WTC11 (cell line): ENCODE measurements at places on chromosomes 7 and 10.
A peak's percentile ranks its signal among the peaks of the same experiment; 100 is the strongest.

- DNase-seq: no peak
Measured at GRCh38 chr10:49275896-49276295, 23.1 kb upstream of the C10orf71 start.

- no peak for DNase-seq
Measured at GRCh38 chr10:48900371-48900801, 39.3 kb downstream of the LRRC18 start.

DNA sequence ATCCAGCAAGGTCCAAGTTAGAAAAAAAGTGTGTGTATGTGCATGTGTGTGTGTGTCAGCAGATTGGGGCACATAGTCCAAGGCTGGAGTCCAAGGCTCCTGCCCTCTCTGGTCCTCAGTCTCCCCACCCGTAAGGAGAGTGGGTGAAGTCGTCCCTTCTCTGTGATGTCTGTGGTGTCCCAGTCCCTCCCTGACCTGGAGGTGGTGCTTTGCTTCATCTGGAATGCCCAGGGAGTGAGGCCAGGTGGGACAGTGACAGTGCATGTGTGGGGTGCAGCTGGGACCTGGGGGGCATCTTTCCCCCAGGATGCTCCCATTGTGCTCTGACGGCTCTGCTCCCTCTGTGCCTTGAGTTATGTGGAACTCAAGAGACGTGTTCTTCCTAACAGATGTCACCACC lies 18.0 kb downstream of the AQP1 start:
- DNase-seq: no peak

DNA sequence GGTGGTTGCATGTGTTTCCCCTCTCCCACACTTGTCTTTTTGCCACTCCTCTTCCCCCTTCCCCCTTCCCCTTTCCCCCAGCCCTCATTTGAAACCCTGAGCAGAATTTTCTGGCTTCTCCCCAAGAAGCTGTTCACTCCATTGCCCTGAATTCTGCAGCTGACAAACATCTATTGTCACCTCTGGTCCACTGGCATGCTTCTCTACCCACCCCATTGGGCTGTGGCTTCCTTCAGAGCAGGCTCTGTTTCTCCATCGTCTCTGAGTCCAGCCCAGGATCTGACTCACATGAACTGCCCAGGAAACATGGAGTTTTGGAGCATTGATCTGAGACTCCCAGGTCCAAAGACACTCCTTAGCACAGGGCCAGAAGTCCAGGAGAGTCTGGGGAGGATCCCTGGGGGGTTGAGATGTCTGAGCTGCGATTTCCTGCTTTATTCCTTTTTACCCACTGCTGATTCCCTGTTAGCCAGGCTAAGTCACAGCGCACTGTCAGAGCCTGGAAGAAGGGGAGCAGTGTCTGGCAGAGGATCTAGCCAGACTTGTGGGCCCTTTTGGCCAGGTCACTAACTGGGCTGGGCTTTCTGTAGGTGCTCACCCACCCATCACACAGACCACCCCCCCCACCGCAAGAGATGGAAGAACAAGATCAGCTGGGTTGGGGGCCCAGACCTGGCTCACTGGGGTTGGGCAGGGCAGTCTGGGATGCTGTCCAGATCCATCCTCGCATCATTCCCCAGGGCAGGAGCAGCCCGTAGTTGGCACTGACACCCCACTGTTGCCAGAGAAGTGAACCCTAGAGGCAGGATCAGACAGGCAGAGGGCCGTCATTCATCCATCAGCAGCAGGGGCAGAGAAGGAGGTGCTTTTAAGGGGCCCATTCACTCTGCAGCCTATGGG lies 3.5 kb downstream of the CHAT start:
- peak; percentile 7 for DNase-seq

- DNase-seq: no peak
Measured at GRCh38 chr10:121926671-121927317, 1.0 kb downstream of the ATE1 start.

- no peak for DNase-seq
Measured at GRCh38 chr7:25842201-25842733, 309.7 kb upstream of the NFE2L3 start.

- no peak for DNase-seq
Measured at GRCh38 chr10:65949526-65949925, 976.3 kb upstream of the LRRTM3 start.

GRCh38 chr7:36682102-36682501 lies 42.2 kb downstream of the AOAH start:
- no peak for DNase-seq

DNA sequence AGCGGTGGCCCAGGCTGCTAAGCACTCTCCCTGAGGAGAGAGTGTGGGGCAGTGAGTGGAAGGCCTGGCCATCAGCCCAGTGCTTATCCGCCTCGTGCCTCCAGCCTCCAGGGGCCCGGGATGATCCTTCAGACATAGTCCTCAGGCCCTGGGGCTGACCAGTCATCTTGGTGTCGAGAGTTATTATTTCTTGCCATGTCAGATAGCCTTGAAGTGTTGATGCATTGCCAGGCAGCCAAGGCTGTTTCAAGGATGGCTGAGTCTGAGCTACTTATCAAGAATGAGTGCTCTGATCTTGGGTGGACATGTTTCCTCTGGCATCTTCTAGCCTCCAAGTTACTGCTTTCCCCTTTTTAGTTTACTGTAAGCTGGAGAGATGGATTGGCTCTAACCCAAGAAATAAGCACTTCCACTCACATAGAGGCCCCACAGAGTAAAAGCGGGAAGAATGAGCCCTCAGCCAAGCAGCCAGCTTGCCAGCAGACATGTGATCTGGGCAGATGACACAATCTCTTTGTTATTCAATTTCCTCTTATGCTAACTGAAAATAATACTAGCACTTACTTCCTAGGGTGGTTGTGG lies 136.5 kb upstream of the NAMPT start:
- DNase-seq: no peak

GRCh38 chr10:94043431-94043990 lies 49.8 kb downstream of the PLCE1 start:
- no peak for DNase-seq

DNA sequence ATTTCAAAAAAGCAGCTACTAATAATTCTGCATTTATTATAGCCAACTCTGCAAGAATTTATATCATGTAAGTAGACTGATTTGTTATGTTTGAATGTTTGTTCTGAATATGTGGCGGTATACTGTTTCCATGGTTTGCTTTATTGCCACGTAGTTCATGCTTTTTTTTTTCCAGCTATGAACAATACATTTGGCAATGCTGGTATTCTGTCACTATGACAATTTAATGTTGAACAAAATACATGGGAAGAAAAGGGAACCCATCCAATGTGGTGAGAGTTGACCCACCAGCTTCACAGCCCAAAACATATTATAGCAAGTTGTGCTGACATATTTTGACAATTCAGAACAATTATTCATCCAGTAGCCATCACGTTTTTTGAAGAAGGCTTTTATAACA lies 145.6 kb downstream of the CCDC71L start:
- no peak for DNase-seq

GRCh38 chr7:91185771-91186170 lies 78.5 kb upstream of the FZD1 start:
- no peak for DNase-seq

GRCh38 chr7:68892236-68892635 lies 706.0 kb upstream of the AUTS2 start:
- DNase-seq: no peak

DNA sequence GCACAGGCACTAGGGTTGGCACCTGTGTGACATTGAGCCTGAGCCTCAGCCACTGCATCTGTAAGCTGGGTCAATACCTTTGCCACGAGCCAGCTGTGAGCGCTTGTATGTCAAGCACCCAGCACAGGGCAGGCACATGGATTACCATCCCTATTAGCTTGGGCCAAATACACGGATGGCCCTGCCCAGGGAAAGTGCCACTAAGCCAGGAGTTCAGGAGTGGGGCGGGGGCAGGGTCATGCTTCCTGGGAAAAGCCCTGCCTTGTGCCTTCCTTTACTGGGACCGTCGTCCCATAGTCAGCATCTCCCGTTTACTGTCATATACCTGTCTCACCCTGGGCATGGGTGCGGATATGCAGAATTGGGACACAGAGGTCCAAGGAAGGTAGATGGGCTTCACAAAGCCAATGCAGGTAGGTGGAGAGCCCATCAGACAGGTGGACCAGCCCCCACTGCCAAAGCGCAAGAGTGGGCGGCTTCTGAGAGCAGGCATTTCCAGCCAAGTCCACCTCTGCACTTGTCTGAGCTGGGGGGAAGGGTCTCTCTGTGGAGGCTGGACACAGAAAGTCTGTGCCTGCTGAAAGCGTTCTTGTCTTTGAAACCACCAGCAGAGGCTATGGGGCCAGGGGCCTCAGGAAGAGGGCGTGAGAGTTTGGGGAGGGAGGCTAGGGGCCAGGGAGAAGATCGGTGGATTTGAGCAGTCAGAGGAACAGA lies 72.6 kb downstream of the VWA2 start:
- no peak for DNase-seq

DNA sequence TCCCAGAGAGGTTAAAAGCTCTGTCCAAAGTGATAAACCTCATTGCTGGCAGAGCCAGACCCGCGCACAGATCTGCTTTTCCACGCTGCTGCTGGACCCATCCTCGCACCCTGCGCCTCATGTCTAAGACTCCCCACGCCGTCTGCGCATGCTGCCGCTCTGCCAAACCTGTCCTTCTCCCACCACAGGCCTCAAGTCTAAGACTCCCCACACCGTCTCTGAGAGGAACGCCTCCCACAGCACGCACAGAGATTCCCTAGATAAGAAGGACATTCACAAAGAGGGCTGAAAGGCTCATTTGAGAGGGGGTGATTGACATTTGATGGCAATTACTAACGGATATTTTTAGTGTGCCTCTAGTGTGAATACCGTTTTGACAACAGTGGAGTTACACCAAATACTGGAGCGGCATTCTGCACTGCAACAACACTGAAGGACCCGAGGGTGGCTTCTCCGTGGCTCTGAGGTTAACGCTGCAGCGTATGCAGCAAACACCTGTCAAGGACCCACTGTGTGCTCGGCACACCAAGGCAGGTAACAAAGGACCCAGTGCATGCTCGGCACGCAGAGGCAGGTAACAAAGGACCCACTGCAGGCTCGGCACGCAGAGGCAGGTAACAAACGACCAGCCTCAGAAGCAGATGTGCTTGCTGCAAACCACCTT lies 231.4 kb downstream of the DNAJB6 start:
- no peak for DNase-seq

DNA sequence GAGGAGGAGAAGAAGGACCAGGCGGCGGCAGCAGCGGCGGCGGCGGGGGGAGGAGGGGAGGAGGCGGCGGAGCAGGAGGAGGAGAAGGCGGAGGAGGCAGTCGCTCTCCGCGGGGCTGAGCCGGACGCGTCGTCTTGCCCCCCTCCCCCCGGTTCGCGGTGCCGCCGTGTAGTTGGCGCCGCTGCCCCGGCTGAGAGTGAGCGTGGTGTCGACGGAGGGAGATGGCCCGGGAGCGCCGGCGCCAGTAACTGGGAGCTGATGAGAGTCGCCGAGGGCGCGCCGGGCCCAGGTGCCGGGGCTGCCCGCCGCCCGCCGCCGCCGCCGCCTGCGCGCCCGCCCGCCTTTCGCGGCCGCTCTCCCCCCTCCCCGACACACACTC lies 257 bp downstream of the WAC start:
- no peak for DNase-seq

DNA sequence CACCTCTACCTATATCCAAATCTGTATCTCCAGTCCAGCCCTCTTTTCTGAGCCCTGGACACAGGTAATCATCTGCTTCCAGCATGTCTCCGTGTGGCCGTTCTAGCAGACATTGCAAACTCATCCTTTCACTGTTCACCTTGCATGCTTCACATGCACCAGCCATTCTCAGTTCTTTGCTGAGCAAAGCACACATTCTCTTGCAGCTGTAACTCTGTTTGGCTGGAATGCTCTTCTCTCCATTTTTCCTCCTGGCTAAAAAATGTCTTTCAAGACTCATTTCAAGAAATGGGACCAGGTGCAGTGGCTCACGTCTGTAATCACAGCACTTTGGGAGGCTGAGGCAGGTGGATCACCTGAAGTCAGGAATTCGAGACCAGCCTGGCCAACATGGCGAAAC lies 40.3 kb upstream of the NRF1 start:
- DNase-seq: no peak
